ENCODE measurements at places on chromosomes 2 and 18.

DNA sequence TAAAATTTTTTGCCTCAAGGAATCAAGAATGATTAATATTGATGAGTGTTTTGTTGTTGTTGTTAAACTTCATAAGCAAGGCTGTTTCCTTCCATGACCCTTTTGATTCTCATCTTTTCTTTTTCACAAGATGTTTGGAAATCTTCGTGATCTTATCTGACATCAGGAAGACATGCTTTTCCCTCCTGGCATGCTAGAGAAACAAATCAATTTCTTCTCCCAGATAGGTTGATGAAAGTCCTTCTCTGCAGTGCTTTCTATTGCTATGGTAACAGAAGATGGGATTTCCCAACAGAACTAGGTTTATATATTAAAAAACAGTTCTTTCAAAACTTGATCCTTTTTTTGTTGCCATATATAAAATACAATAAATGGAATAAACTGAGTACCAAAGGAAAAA lies 85.2 kb downstream of the EML6 start:
- no peak for DNase-seq

DNA sequence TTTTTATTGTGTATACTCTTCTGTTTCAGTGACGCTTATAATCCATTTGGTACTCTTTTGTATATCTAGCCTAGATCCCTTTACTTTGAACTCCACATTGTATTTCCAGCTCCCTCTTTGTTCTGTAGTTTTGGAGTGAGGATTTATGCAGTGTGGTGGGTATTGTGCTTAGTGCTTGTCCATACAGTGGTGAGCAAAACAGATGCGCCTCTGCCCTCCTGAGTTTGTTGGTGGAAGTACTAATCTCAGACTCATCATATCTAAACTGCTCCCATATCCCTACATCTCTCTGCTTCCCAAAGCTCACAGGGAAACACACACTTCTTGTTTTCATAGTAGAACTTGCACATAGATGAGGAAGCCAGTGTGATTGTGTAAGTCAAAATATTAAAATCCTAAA lies 12.1 kb downstream of the PTCD3 start:
- no peak for DNase-seq

DNA sequence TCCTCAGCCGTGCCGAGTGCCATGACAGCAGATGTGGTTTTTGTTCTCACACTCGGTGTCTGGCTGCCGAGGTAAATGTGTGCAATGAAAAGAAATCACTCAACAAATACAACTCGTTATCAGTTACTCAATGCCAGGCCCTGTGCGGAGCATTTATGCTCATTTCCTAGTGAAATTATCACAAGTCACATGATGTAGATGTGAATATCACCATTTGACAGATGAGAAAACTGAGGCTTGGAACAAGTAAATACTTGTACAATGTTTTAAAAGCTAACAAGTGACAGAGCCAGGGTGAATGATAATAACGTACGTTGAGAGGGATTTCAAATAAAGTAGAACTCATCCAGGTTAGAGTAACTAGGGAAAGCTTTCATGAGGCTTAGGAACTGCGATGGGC lies 174.7 kb downstream of the EIPR1 start:
- no peak for DNase-seq

- no peak for DNase-seq
Measured at GRCh38 chr18:24177499-24178133, 38.8 kb downstream of the CABYR start.

- no peak for DNase-seq
Measured at GRCh38 chr2:177329064-177329463, 63.5 kb upstream of the AGPS start.

DNA sequence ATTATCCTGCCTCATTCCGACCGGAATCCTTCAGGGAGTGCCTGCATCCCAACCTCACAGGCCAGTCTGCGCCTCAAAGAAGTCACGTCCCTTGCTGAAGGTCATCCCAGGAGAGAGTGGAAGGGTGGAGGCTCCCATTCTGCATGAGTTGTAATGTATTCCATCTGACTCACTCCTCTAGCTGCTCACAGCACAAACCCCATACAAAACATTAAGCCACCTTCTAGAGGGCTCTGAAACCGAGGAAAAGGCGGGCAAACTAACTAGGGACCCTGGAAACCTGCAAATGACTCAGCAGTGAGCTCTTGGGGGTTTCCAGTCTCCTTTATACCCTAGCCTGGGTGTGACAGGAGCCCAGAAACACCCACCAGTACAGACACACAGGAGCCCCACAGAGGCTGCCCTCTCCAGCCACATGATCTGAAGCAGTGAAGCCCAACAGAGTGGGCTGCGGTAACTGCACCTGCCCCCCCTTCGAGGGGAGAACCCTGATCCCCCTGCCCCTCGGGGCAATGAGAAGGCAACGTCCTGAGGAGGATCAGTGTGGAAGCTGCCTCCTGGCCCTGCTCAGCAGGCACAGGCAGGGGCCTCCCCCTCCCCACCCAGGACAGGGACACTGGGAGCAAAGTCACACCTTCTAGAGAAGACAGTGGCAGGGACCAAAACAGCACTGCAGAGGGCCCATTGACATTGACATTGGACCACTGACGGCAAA lies 69.3 kb upstream of the SNTG2 start:
- DNase-seq = no peak

GRCh38 chr2:219252084-219252483 lies 959 bp upstream of the TUBA4B start:
- no peak for DNase-seq

GRCh38 chr2:128786316-128786715 lies 467.6 kb upstream of the HS6ST1 start:
- no peak for DNase-seq

DNA sequence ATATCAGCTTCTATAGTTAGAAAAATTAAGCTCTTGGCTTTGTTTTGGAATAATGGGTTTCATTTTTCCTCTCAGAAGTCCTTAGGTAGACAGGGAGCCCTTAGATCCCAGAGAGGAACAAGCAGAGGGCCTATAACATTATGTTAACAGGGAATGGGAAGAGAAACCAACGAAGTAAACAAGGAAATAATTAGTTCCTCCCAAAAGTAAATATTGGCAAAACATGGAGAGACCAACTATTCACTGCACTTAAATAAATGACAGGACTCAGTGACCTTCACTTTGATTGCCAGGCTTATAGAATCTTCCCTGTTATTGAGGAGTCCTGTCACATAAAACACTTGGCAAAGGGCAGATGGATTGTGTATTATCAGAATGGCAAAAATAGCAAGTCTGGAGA lies 5.3 kb downstream of the CRIM1 start:
- no peak for DNase-seq

- no peak for DNase-seq
Measured at GRCh38 chr2:181356526-181357130, 100.6 kb upstream of the ITGA4 start.

DNA sequence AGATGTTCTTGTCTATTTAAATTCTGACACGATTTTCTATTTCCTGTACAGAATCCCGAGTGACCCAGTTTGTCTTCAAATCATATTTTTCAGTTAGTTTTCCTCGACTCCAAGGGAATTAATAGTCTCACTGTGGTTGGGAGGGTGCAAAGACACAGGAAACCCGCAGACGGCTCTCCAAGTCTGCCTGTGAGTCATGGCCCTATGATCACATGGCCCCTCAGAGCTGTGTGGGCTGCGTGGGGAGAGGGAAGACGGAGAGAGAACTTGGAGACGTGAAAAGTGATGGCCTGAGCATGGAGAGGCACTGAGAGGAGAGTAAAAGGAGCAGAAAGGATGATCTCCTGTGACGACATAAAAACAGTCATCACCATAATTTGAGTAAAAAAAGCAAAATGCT lies 989.9 kb downstream of the DCDC2C start:
- no peak for DNase-seq

- DNase-seq = no peak
Measured at GRCh38 chr2:142983174-142983573, 105.7 kb downstream of the KYNU start.

DNA sequence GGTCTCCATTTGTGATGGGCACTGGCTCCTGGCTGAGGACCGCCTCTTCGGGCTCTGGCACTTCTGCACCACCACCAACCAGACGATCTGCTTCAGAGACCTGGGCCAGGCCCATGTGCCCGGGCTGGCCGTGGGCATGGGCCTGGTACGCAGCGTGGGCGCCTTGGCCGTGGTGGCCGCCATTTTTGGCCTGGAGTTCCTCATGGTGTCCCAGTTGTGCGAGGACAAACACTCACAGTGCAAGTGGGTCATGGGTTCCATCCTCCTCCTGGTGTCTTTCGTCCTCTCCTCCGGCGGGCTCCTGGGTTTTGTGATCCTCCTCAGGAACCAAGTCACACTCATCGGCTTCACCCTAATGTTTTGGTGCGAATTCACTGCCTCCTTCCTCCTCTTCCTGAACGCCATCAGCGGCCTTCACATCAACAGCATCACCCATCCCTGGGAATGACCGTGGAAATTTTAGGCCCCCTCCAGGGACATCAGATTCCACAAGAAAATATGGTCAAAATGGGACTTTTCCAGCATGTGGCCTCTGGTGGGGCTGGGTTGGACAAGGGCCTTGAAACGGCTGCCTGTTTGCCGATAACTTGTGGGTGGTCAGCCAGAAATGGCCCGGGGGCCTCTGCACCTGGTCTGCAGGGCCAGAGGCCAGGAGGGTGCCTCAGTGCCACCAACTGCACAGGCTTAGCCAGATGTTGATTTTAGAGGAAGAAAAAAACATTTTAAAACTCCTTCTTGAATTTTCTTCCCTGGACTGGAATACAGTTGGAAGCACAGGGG lies 5.5 kb downstream of the TMEM37 start:
- DNase-seq = no peak

DNA sequence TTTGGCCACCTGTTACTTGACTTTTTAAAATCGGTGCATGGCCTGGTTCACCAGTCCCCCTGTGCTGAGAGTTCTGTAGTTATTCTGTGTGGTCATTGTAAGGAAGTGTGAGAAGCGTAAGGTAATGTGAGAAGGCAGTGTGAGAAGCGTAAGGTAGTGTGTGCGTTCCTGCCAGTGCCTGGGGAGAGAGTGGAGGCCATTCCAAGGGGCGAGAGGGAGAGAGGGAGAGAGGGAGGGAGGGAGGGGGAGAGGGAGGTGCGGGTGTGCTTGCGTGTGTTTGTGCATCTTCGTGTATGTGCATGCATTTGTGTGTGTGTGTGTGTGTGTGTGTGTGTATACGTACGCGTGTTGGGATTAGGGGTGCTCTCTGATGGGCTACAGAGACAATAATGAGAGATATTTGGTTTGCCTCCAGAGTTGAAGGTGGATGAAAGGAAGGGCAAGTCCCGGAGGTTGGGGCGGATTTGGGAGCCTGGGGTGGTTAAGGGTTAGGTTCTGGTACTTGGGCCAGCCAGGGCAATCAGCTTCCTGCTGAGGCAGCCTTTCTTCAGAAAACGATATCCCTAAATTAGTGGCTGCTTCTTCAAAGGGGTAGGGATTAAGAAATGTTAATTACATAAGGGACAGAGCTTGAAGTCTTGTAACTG lies 53.7 kb downstream of the SGPP2 start:
- no peak for DNase-seq

GRCh38 chr2:71045865-71046548 lies 22.4 kb upstream of the NAGK start:
- no peak for DNase-seq

DNA sequence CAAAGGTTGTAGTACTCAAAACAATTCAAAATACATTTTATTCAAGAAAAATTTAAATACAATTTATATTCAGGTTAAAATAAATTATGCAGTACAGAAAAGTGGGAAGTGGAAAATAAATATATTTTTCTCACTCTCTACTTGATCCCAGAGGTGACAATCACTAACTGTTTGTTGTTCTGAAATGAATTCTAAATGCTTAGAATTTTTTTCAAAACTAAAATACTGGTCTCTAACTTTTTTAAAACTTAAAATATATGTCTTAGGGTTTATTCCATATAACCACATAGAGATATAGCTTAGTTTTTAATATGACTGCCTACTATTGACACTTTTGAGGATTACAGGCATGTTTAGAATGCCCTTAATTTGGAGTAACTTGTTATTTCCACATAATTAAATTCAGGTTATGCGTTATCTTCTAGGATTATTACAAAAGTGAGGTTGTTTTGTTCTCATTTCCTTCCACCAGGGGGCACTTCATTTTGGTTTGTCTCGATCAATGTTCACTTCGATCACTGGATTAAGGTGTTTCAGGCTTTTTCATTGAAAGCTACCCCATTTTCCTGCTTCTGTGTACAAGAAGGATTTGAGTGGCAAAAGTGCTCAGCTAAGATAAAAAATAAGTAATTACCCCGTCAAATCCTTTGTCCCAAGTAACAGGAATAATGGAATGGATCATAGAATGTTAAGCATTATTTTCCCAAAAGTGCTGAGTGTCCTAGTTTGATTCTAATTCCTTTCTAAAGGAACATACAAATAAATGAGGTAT lies 27.1 kb upstream of the TFPI start:
- DNase-seq = peak; percentile 1

GRCh38 chr2:128492966-128493811 lies 174.5 kb upstream of the HS6ST1 start:
- no peak for DNase-seq

DNA sequence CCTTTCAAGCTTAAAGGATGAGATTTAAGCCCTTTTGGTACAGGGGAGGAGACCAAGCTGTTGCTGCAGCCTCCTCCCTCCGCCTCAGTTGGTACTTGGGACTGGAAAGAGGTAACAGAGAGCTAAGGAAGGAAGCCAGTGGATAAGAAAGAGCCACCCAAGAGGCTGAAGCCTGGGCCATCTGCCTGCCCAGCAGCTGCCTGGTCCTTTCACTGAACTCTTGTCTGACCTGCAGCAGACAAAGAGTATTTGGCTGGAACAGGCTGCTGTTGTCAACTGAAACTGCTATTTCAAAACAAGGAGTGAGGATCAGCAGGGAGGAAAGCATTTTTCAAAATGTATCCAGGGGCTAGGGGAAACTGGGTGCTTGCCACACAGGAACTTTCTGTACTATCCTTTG lies 30.3 kb downstream of the TNS1 start:
- DNase-seq = no peak

GRCh38 chr2:173834141-173834540 lies 131.0 kb downstream of the SP3 start:
- DNase-seq = no peak

GRCh38 chr2:133364636-133365035 lies 203.6 kb downstream of the NCKAP5 start:
- DNase-seq = no peak

GRCh38 chr2:63981702-63982103 lies 37.5 kb downstream of the VPS54 start:
- DNase-seq = no peak

- DNase-seq = no peak
Measured at GRCh38 chr2:67503066-67503795, 106.1 kb downstream of the ETAA1 start.

- DNase-seq = no peak
Measured at GRCh38 chr2:72895759-72896281, 8.6 kb downstream of the SPR start.
